IMR-90 (cell line): ENCODE measurements at places on chromosomes 2 and 18. TPM values are rescaled to one million over a fixed set of nuclear protein-coding genes. Genes with fewer than 3 reads are reported as not detected.

DNA sequence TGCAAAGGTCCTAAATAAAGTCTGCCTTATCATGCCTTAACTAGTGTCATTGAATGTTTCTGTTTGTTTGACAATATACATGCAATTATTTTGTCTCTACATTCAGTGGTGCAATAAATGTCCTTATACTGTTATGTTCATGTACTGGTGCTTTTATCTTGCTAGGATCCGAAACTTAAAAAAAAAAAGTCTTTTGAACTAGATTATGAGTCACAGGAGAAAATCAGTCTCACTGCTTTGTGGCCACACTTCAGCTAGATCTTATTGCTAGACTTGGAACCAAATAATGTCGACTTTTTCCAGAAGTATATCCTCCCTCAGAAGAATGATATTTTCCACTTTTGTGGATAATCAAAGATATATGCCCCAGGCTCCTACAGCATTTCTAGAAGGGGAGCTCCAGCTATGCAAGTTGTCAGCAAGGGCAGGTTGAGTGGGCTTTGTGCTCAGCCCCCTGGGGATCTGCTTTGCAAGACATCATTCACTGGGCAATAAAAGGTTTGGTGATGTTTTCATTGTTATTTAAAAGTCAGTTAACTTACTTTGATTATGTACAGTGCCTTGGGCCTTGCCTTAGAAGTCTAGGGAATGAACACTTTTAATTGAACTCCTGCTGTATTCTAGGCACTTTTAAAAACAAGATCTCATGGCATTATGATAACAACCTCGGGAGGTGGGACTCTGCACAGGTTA lies 157.1 kb upstream of the LRRTM1 start:
- no peak for DNase-seq

The ZNF521 gene
- total RNA-seq: 44.7 and 59.3 TPM in 2 replicates

- no peak for DNase-seq
These were observed 150.0 kb upstream of the COL3A1 start for GRCh38 chr2:188824125-188824524.

DNA sequence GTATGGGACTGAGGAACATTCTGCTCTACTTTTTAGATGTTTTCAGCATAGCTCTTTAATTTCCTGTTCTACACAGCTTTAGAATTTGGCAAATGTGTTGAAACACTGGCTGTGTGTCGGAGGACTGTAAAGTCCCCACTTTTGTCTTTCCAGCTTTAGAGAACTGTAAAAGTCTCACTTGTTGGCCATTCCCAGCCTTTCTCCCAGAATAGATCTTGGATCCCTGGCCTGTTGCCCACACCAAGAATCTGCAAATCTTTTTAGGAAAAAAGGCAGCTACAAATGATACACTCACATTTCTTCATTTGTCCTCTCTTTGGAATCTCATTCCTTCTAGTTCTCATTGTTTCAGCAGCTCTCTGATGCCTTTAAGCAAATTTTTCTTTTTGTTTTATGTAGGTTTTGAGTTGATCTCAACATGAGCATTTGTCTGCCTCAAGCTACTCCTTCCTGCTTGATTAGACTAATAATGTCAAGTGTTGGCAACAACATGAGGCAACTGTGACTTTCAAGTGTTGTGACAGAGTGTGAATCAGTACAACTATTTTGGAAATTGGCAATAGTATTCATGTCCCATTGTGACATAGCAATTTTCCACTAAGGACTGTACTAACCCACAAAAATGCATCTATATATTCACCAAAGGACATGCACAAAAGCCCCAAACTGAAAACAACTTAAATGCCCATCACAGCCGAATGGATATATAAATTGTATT lies 610.8 kb downstream of the EPHA4 start:
- DNase-seq: no peak

DNA sequence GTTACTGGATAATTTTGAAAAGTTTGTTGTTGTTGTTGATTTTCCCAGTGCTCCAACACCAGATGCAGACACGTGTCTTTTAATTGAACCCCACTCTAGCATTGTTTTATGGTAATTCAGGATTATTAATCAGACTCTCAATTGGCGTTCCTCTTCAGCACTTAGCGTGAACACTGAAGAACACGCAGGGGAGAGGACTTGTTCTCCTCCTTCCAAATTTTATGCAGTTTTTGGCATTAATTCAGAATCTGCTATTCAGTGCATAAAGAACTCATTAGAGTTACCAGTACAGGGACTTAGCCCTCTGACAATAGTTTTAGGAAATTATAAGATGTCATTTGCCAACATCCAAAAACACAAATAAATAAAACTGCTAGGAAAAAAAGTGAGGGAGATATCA lies 75.5 kb downstream of the SNTG2 start:
- DNase-seq: no peak

- DNase-seq: no peak
These were observed 514.9 kb downstream of the SUCLG1 start for GRCh38 chr2:83944191-83944590.

- no peak for DNase-seq
These were observed 150.2 kb downstream of the NBAS start for GRCh38 chr2:15410884-15411283.

- no peak for DNase-seq
These were observed 683.3 kb upstream of the KLHL29 start for GRCh38 chr2:22701561-22702160.

DNA sequence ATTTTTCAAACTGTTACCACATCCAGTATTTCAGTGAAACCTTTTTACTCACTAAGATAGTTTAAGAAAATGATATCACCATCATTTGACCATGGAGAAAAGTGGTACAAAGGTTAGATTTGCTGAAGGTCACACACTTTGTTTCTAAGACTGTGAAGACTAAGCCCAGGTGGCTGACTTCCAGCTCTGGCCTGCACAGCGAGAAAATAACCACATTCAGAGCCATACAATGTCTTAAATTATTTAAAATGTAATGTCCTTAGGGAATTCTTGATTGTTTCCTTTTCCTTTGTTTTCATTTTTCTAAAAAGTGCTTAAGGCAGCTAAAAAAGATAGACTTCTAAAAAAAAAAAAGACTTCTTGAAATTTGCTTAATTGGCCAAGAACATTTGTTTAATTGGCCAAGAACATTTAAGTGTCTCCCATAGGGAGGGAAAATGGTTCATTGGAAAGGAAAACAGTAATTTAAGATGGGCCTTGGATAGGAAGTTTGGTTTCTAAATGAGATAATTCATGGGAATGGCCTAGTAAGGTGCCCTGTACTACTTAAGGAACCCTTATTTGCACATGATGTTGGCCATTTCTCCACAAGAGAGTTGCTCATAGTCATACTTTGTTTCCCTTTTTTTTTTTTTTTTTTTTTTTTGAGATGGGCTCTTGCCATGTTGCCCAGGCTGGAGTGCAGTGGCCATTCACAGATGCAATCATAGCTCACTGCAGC lies 45.2 kb downstream of the CYP1B1 start:
- no peak for DNase-seq

GRCh38 chr18:48573632-48574283 lies 34.9 kb downstream of the CTIF start:
- DNase-seq: no peak

DNA sequence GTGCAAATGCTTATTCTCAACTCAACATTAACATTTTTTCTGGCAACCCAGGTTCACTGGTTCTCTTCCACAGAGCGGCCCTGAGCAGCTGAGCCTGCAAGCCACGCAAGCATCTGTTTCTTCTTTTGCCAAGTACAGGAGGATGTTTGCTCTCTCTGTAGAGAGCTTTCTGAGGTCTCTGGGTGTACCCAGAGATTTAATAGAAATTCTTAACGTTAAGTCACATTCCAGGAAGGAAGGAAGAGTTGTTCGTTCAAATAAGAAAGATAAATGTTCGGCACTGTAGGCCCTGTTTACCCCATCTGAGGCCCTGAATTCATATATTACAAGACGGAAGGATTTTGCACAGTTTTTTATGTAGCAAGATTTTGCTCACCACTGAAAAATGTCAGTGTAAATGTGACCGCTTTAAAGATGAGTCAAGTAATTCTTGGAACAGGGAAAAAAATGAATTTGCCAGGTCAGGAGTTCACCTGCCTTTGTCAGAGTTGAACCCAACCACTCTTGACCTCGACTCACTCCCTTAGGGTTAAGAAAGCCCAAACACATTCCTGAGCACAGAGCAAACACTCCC lies 30.1 kb downstream of the KCTD18 start:
- DNase-seq: peak; percentile 87

- DNase-seq: no peak
These were observed 20.6 kb downstream of the FARSB start for GRCh38 chr2:222635295-222635694.

The SIX2 gene
- not detected in 2 replicates for total RNA-seq

The OTOF gene
- not detected in 2 replicates for total RNA-seq

GRCh38 chr2:86308356-86308755 lies 29.1 kb downstream of the REEP1 start:
- DNase-seq: no peak

The SRD5A2 gene
- total RNA-seq: not detected in 2 replicates

DNA sequence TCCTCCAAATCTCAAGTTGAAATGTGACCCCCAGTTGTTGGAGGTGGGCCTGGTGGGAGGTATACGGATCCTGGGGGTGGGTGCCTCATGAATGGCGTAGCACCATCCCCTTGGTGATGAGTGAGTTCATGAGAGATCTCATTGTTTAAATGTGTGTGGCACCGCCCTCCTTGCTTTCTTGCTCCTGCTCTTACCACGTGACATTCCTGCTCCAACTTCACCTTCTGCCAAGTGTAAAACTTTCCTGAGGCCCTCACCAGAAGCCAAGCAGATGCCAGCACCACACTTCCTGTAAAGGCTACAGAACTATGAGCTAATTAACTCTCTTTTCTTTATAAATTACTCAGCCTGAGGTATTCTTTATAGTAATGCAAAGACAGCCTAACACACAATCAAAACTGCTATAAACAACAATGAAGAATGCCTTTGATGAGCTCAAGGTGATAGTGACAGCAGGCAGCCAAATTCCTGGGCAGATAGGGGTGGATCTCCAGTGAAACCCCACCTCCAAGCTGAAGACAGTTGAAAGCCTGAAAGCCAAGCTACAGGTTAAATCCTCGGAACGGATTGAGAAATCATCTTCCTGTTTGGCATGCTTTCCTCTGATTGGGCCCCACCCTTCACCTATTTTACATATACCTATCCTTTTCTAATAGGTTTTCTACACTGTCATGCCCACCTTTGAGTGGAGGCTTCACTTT lies 26.9 kb downstream of the MCEE start:
- no peak for DNase-seq

DNA sequence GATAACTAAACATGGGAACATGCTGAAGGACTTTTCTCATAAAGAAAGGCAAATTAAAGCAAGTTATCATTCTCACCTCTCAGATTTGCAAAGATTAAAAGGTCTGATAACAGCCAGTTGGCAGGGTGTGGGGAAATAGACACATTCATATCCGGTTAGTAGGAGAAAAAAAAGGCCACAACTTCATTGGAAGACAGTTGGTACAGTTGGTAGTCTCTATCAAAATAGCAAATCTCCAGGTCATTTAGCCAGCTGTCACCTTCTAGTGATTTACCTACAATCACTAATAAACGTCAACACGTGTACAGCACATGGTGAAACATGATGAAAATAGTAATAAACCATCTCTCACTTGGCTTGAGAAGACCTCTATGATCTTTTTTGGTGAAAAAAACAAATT lies 16.6 kb downstream of the INPP5D start:
- no peak for DNase-seq

The EML6 gene
- 0.18 and 0.28 TPM in 2 replicates for total RNA-seq

DNA sequence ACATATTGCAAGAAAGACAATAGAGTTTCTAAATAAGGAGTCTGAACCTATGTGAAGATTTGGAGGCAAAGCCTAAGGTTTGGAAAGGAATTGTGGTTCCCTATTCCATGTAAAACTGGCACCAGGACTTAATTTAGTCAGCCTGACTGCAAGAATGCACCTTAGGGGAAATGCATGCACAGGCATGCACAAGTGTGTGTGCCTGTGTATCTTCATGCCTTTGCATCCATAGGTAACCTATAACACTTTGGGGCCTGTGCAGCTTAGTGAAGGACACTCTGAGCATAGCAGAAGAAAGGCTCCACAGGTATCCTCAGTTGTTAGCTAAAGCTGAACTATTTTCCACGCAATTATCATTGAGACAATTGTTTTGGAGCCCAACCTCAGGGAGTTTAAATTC lies 73.4 kb downstream of the RPRM start:
- DNase-seq: no peak

GRCh38 chr2:36696533-36696932 lies at the start of gene VIT:
Gene VIT (plus strand): TSS chr2:36696707. CDS start chr2:36716371, 19,664 bp downstream.
- DNase-seq: no peak

The MROH2A gene
- not detected in 2 replicates for total RNA-seq

GRCh38 chr2:197310271-197310985 lies at the start of gene ANKRD44:
Gene ANKRD44 (minus strand): TSS chr2:197310780. CDS start chr2:197310604, 176 bp downstream.
- DNase-seq: peak; percentile 80

- DNase-seq: no peak
These were observed 280.9 kb upstream of the NT5C1B start for GRCh38 chr2:18870307-18870706.

The PLCD4 gene
- total RNA-seq: 1.4 and 2.0 TPM in 2 replicates

DNA sequence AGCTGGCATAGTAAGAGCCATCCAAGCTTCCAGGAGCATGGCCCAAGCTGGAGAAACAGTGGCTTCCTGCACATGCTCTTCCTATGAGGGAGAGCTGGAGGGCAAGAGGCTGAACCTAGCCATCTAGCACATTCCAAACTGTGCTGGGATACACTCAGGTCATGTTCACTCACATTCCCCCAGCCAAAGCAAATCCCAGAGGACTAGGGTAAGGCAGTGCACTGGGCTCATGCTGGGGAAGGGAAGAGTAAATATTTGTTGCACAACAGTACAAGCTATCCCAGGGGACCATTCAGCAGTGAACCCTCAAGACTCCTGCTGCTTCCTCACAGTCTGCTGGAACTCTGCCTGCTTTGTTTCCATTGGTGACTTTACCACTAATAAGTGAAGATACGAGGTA lies 20.7 kb upstream of the GYPC start:
- DNase-seq: no peak

The YWHAQ gene
- total RNA-seq: 196 and 249 TPM in 2 replicates

The RPS27A gene
- total RNA-seq: 496 and 1,448 TPM in 2 replicates

DNA sequence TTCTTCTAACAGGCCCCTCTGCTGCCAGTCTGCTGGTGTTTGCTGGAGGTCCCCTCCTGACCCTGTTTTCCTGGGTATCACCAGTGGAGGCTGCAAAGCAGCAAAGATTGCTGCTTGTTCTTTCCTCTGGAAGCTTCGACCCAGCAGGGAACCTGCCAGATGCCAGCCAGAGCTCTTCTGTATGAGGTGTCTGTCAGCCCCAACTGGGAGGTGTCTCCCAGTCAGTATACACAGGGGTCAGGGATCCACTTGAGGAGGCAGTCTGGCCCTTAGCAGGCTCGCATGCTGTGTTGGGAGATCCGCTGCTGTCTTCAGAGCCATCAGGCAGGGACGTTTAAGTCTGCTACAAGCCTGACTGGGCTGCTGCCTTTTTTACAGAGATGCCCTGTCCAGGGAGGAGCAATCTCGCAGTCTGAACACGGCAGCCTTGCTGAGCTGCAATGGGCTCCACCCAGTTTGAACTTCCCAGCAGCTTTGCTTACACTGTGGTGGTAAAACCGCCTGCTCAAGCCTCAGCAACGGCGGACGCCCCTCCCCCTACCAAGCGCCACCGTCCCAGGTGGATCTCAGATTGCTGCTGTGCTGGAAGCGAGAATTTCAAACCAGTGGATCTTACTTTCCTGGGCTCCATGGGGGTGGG lies 29.9 kb downstream of the CHCHD5 start:
- DNase-seq: no peak

GRCh38 chr18:63567276-63567675 lies 19.9 kb upstream of the SERPINB13 start:
- no peak for DNase-seq

The NDC80 gene
- total RNA-seq: 11.8 and 15.3 TPM in 2 replicates

The POMC gene
- not detected in 2 replicates for total RNA-seq
